ENCODE measurements at places on chromosomes 16 and 17.

GRCh38 chr16:84643180-84643583 is 5.1 kb upstream of the KLHL36 start:
- peak; percentile 83 for DNase-seq

- no peak for DNase-seq
These were observed 63.9 kb downstream of the KANSL1 start for GRCh38 chr17:46129302-46129701.

- no peak for DNase-seq
These were observed 45.0 kb downstream of the SLC5A11 start for GRCh38 chr16:24890746-24891145.

DNA sequence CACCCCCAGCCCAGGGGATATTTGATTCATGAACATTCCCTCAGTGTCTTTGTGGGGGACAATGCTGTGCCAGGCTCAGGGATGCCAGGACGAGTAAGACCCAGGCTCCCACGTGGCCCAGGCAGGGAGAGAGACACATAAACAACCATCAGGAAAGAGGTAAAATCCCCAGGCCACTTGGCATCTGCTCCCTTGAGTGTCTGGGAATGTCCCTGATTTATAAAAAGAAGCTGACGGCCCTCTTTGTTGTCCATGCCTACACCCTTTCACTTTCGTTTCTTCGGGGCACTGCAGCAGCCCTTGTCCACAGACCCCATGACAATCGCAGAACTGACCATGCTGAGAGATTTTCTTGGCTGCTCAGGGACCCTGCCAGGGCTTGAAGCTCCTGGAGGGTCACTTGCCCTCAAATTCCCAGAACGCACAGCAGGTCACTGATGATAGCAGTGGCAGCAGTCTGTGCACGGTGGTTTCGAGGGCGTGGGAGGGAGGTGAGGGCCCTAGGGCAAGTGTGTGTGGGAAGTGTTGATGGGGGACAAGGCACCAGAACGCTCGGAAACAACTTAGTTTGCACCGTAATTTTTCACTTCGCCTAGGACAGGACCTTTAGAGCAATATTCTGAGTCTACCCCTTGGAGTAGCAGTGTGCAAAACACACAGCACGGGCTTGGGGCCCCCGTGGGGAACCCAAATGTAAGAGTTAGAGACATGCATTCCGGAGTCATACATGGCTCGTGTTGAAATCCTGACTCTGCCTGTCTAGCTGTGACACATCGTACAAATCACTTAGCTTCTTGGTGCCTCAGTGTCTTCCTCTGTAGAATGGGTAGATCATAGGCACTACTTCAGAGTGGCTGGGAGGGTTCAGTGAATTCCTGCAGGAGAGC is 4.7 kb downstream of the NOD2 start:
- DNase-seq = no peak

DNA sequence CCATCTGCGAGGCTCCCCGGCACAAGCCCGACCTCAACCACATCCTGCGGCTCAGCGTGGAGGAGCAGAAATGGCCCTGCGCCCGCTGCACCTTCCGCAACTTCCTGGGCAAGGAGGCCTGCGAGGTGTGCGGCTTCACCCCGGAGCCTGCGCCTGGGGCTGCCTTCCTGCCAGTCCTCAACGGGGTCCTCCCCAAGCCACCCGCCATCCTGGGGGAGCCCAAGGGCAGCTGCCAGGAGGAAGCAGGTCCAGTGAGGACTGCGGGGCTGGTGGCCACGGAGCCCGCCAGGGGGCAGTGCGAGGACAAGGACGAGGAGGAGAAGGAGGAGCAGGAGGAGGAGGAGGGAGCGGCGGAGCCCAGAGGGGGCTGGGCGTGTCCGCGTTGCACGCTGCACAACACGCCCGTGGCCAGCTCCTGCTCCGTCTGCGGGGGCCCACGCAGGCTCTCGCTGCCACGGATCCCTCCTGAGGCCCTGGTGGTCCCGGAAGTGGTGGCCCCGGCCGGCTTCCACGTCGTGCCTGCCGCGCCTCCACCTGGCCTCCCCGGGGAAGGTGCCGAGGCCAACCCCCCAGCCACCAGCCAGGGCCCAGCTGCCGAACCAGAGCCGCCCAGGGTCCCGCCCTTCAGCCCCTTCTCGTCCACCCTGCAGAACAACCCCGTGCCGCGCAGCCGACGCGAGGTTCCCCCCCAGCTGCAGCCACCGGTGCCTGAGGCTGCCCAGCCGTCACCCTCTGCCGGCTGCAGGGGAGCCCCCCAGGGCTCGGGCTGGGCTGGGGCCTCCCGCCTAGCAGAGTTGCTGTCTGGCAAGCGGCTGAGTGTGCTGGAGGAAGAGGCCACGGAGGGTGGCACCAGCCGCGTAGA is 13.1 kb upstream of the PRR35 start:
- DNase-seq = no peak

GRCh38 chr17:70168044-70168976 is 1.0 kb upstream of the KCNJ2 start:
- no peak for DNase-seq

GRCh38 chr16:4136229-4136813 is 20.1 kb upstream of the ADCY9 start:
- peak; percentile 88 for DNase-seq

DNA sequence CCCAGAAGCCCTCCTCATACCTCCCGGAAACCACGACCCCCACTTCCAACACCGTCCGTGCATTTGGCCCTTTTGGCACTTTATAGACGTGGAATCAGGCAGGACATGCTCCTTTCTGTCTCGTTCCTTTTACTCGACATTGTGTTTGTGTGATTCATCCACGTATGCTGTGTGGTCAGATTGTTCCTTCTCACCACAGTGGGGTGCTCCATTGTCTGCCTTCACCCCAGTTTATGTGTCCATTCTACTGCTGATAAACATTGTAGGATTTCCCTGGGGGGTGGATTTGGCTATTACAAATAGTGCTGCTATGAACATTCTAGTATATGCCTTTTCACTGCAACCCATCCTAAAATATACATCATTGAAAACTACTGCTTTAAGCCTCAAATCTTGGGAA is 28.9 kb upstream of the RPH3AL start:
- DNase-seq = no peak

GRCh38 chr17:48244121-48244711 is 136.7 kb downstream of the SNX11 start:
- DNase-seq = no peak

- no peak for DNase-seq
These were observed 77.5 kb downstream of the MRTFB start for GRCh38 chr16:14148569-14148968.

DNA sequence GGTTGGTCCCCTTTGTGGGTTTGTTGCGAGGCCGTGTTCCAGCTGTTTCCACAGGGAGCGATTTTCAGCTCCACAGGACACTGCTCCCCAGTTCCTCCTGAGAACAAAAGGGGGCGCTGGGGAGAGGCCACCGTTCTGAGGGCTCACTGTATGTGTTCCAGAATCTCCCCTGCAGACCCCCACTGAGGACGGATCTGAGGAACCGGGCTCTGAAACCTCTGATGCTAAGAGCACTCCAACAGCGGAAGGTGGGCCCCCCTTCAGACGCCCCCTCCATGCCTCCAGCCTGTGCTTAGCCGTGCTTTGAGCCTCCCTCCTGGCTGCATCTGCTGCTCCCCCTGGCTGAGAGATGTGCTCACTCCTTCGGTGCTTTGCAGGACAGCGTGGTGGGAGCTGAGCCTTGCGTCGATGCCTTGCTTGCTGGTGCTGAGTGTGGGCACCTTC is 27.3 kb upstream of the STH start:
- DNase-seq = no peak

DNA sequence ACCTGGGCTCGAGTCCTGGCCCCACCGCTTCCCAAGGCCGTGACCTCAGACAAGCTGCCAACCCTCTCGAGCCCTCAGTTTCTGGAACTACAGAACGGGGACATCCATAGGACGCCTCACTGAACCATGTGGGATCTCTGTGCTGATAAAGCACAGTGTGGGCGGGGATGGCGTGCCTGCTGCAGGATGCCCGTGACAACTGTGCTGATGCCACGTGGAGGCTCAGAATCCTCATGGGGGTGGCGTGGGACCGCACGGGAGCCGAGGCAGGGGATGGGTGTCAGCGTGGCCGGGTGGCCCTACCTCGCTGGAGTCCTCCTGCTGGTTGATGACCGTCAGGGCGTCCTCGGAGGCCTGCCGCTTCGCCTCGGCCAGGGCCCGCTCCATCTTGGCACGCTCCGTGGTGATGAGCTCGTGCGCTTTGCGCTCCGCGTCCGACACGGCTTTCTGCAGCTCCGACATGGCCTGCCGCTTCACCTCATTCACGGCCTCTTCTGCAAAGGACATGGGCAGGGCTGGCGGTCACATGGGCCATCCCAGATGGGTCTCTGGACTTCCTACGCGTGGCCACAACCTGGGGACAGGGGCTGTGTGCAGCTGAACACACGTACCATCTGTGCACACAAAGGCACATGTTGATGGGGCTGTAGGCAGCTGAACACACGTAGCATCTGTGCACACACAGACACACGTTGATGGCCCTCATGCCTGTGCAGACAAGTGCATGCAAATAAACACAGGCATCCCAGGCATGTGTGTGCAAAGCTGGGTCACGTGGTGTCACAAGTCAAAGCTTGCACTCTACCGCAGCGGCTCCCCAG is 12.7 kb upstream of the PABPN1L start:
- peak; percentile 57 for DNase-seq

DNA sequence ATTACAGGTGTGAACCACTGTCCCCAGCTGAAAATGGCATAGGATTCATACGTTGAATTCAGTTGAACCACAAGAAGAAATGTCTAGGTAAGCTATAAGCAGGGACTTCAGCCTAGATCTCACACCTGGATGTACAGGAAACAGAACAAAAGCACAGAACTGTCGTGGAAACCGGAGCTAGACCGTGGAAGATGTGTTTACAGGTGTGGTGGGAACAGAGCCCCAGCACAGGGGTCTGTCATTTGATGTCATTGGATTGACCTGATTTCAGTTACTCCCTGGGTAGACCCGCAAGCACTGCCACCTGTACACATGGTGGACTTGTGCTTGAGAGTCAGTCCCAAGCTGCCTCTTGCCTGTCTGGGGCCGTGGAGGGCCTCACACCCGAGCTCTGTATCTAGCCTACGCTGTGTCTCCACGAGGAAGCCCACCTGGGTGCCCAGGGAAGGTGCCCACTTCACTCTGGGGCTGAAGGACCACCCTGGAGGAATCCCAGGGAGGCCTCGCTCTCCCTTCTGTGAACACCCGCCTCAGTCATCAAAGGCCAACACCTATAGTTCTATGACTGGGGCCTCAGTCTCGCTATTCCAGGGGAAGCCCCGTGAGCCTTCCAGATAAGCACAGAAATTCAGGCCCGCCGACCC is 32.2 kb upstream of the MLKL start:
- no peak for DNase-seq

DNA sequence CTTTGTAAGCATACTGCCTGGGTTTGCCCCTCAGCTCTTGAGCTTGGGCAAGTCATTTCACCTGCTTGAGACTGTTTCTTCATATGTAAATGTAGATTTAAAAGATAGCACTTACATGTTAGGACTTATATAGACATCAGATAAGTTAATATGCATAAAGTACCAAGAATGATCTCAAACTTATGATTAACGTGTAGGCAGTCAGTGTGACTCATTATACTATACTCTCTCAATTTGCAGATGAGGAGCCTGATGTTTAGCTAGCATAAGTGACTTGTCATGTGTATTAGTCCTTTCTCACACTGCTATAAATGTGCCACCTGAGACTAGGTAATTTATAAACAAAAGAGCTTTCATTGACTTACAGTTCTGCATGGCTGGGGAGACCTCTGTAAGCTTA is 690.5 kb downstream of the KCNJ2 start:
- DNase-seq = no peak

DNA sequence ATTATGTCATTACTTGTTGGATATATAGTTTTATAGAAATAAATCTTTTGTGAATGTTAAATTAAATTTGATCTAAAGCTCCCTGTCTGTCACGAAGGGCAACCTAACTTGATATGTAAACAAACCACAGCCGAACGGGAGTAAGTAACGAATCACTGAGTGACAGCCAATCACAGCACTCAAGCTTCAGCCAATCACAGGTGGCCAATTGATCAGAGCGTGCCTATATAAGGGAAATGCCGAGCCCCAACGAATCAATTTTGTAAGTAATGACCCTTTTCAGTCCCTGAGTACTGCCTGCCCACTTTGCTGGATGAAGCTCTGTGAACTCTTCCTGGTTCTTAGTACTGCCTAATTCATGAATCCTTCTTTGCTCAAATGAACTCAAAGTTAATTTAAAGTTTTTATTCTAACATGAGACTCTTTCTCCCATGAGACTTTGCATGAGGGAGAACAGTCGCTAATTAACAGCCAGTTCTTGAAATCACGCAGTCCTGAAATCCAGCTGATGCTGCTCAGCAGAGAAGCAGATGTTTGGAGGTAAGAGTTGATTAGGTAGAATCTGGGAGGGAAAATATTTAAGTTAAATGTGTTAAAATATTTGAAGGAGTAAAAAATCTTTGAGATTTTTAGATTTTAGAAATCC is 302.2 kb downstream of the CNTNAP4 start:
- DNase-seq = no peak

GRCh38 chr17:75125984-75126383 is 5.6 kb downstream of the NT5C start:
- no peak for DNase-seq

DNA sequence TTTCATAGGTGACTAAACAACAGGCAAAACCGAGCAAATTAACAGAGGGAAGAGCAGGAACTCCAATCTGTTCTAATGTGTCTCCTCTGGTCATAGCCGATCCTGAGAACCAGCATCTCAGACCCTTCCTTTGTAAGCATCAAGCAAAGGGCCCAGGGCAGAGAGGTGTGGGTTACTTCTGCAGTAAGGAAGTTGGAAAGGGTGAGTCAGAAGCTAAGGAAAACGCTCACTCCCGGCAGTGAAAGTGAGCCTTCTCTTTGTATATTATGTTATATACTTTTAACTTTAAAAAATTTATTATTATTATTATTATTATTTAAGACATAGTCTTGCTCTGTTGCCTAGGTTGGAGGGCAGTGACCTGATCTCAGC is 77.7 kb downstream of the MRM3 start:
- DNase-seq = no peak

- no peak for DNase-seq
These were observed 10.3 kb downstream of the HSPB9 start for GRCh38 chr17:42132941-42133340.

- no peak for DNase-seq
These were observed 40.2 kb upstream of the CHMP6 start for GRCh38 chr17:80951121-80952090.
